ENCODE measurements at places on chromosomes 7 and 10.
A peak's percentile ranks its signal among the peaks of the same experiment; 100 is the strongest.

GRCh38 chr7:116315803-116316202 is 105.5 kb downstream of the TES start:
- no peak for DNase-seq

DNA sequence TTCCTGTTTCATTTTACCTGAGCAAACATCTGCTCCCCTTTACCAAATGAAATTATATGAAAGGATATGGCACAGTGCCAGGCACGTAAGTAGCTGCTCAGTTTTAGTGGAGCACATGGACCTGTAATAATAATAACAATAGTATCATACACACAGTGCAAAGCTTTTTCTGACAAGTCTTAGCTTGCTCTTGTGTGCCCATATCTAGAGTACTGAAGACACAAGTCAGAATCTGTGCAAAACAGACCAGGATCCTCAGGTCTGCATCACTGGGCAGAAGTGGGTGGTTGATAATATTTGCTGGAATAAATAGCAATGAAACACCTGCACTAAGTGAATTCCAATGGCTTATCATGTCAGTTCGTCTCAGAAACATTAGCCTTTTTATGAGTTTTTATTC is 85.5 kb upstream of the DKK1 start:
- DNase-seq = no peak

GRCh38 chr7:90518630-90519029 is 49.2 kb downstream of the PTTG1IP2 start:
- DNase-seq = no peak

GRCh38 chr10:133520193-133520738 is 6.9 kb upstream of the CYP2E1 start:
- DNase-seq = peak; percentile 91

DNA sequence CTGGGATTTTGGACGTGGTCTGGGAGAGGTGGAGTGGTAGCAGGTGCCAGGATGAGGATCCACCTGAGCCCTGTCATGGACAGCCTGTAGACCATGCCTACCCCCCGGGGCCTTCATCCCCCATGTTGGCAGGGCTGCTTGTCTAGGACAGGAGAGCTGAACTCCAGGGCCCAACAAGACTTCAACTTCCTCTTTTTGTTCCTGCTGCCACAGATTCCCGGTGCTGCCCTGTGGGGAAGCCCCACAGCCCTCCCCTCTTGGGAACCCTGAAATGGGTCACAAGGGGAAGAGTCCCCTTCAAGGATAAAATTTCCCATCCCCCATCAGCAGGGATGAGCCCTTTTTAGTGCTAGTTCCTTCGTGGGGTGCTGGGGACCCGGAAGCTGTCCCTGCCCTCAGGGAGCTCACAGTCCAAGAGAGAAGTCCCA is 1.3 kb upstream of the CUEDC2 start:
- DNase-seq = no peak

- no peak for DNase-seq
Measured at GRCh38 chr7:106664343-106664742, 3.4 kb upstream of the CCDC71L start.

GRCh38 chr7:85781606-85782005 is 594.8 kb upstream of the SEMA3D start:
- DNase-seq = no peak

- DNase-seq = no peak
Measured at GRCh38 chr10:107081644-107082043, 82.9 kb downstream of the SORCS1 start.

Measured in activated CD4-positive, CD25-positive, alpha-beta regulatory T cell treated with anti-CD3 and anti-CD28 coated beads, Interleukin-2, amount 50 U/mL, for 72 hours (primary cell).